ENCODE measurements at places on chromosomes 1 and 21.

DNA sequence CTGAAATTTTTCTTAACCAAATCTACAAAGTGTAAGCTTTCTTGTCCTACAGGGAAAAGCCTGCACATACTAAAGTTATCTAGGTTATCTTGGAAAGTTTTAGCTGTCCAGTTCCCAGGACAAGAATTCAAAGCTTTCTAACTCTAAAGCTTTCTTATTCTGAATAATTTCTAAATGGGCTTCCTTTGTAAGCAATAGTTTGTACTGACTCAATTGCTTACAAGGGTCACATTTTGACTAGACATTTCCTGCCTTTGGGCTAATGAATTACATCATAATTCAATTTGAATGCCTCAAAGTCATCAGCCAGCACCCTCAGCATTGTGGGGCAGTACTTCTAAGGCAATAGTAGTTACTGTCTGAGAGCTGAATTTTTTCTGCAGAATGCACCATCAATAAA lies 223.0 kb downstream of the LTN1 start:
- DNase-seq, result no peak

GRCh38 chr1:165486663-165487062 lies 41.7 kb upstream of the RXRG start:
- DNase-seq, result peak; percentile 83

- no peak for DNase-seq
Measured at GRCh38 chr21:38086580-38086979, 170.2 kb upstream of the KCNJ15 start.

DNA sequence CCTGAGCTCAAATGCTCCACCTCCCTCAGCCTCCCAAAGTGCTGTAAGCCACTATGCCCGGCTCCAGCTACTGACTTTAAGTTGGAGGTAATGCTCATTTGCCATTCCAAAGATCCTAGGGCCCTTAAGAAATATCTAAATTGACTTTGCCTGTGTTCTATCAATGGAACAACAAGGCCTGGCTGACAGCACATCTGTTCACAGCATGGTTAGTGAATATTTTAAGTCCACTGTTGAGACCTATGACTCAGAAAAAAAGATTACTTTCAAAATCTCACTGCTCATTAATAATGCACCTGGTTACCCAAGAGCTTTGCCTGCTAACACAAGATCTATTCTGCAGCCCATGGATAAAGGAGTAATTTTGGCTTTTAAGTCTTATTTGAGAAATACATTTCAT lies 3.5 kb upstream of the SSX2IP start:
- DNase-seq, result no peak

GRCh38 chr1:231626951-231627614 lies 493 bp downstream of the DISC1 start:
- DNase-seq, result peak; percentile 74
